Ovary (tissue), 10 donors: ENCODE measurements at places on chromosomes 12 and 14.

- H3K27ac ChIP-seq, result no peak overlapping the region
- no peak for DNase-seq
- no peaks in the 10 kb centered on the region for H3K4me1 ChIP-seq
- no peak overlapping the region for H3K4me3 ChIP-seq
- H3K36me3 ChIP-seq, result no peaks in the 10 kb centered on the region
Measured at GRCh38 chr12:43979450-43979849, 143.6 kb downstream of the TMEM117 start.

DNA sequence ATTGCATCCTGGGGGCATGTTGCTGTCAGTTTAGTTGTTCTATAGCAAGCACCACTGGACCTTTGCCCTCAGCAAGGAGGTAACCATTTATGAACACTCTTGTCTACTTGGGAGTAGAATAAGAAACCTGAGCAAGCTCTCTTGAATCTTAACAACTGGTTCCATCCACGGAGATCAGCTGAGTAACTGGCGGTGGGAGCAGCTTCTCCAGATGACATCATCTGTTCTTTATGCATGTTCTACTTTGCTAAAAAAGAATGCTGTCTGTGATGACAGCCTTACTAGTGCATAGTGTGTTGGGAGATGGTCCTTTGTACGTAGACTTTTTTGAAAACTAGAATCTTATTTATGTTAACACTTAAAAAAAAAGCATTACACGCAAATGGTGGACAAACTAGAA, 17.7 kb downstream of the SLC4A8 start:
- H3K4me3 ChIP-seq, result no peak overlapping the region
- DNase-seq, result no peak
- H3K27me3 ChIP-seq, result no peaks in the 10 kb centered on the region
- H3K4me1 ChIP-seq, result no peaks in the 10 kb centered on the region
- H3K27ac ChIP-seq, result no peak overlapping the region

GRCh38 chr12:100964028-100964427, 169.5 kb downstream of the ANO4 start:
- no peaks in the 10 kb centered on the region for H3K36me3 ChIP-seq
- no peak overlapping the region for H3K4me3 ChIP-seq
- H3K27ac ChIP-seq, result no peak overlapping the region
- H3K4me1 ChIP-seq, result peaks cover 3% of the 10 kb centered on the region

DNA sequence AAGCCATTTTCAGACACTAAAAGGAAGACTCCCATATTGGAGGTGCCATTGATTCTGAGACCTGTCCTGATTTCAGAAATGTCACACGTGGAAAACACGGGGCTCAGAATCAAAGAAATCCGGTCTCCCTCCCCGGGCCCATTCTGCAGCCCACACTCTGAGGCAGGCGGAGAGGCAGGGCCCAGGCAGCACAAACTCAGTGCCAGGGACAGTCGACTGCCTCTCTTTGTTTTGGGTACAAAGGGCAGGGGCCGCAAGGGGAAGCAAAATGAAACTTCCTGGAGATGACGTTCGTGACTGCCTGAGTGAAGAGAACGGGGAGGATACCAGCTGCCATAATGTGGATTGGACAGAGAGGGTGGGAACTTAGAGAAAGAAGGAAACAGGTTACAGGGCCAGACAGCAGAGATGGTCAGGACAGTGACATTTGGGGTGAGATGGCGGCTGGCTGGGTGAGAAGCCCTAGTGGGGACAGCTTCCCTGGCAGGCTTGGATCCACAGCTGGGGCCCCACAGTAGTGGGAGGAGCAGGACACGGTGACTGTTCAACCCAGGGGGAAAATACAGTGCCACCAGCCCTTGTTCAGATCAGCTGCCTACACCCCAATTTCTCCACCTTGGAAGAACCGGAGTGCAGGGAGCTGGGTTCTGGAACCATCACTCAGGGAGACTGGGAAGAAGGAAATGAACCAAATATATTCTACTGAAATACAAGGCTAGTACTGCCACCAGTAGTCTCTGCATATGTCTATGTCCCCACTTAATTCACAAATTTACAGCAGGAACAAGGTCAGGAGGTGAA, 8.1 kb downstream of the GAPDH start:
- no peaks in the 10 kb centered on the region for H3K36me3 ChIP-seq
- no peak overlapping the region for H3K4me3 ChIP-seq
- H3K27ac ChIP-seq, result no peak overlapping the region
- no peaks in the 10 kb centered on the region for H3K27me3 ChIP-seq
- no peaks in the 10 kb centered on the region for H3K4me1 ChIP-seq

GRCh38 chr14:73125746-73126145, 10.6 kb upstream of the PSEN1 start:
- no peak for DNase-seq
- no peak overlapping the region for H3K4me3 ChIP-seq
- H3K27me3 ChIP-seq, result no peaks in the 10 kb centered on the region
- H3K36me3 ChIP-seq, result no peaks in the 10 kb centered on the region

GRCh38 chr14:35213869-35214387, 78.3 kb upstream of the PSMA6 start:
- no peaks in the 10 kb centered on the region for H3K36me3 ChIP-seq
- no peak for DNase-seq
- H3K4me1 ChIP-seq, result peaks cover 1% of the 10 kb centered on the region
- no peaks in the 10 kb centered on the region for H3K27me3 ChIP-seq
- peak overlapping the region; percentile 79 for H3K27ac ChIP-seq

- H3K36me3 ChIP-seq, result no peaks in the 10 kb centered on the region
- H3K27ac ChIP-seq, result no peak overlapping the region
- H3K4me3 ChIP-seq, result no peak overlapping the region
Measured at GRCh38 chr12:111122458-111122878, 202.1 kb upstream of the MYL2 start.

- no peak overlapping the region for H3K27ac ChIP-seq
- H3K4me1 ChIP-seq, result no peaks in the 10 kb centered on the region
- no peak overlapping the region for H3K4me3 ChIP-seq
- H3K36me3 ChIP-seq, result no peaks in the 10 kb centered on the region
- H3K27me3 ChIP-seq, result no peaks in the 10 kb centered on the region
- no peak for DNase-seq
Measured at GRCh38 chr12:99146185-99146584, 501.1 kb downstream of the APAF1 start.

DNA sequence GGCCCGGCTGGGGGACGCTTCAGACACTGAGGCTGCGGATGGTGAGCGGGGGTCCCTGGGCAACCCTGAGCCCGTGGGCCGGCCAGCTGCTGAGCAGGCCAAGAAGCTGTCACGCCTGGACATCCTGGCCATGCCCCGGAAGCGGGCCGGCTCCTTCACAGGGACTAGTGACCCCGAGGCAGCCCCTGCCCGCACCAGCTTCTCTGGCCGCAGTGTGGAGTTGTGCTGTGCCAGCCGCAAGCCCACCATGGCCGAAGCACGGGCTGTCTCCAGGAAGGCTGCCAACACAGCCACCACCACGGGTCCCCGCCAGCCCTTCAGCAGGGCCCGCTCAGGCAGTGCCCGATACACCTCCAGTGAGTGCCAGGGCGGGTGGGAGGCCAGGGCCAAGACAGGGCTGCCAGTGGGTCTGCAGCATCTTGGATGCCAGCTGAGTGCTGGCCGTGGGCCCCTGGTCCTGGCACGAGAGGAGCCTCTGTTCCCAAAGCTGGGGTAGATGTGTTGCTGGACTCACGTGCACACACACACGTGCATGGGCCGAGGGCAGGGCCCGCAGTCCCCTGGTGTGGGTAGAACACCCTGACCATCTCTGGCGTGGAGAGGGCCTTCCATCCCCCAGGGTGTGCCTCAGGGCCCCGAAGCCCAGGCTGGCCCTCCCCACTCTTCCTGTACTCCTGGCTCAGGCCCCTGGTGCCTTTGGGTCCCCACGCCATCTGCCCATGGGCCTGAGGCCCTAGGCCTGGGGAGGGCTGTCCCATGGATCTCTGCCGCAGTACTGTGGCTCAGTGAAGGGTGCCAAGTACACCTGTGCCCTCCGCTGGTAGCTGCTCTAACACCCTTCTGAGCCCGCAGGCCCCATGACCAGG, 22.8 kb downstream of the CEP170B start:
- no peaks in the 10 kb centered on the region for H3K27me3 ChIP-seq
- peak; percentile 19 for DNase-seq
- H3K36me3 ChIP-seq, result no peaks in the 10 kb centered on the region
- H3K4me3 ChIP-seq, result no peak overlapping the region

- no peaks in the 10 kb centered on the region for H3K36me3 ChIP-seq
- H3K27ac ChIP-seq, result no peak overlapping the region
- no peak overlapping the region for H3K4me3 ChIP-seq
- H3K4me1 ChIP-seq, result no peaks in the 10 kb centered on the region
- DNase-seq, result no peak
- no peaks in the 10 kb centered on the region for H3K27me3 ChIP-seq
Measured at GRCh38 chr12:53735-54730, 12.5 kb upstream of the IQSEC3 start.

GRCh38 chr14:79578470-79578869, 632.8 kb downstream of the DIO2 start:
- H3K27me3 ChIP-seq, result no peaks in the 10 kb centered on the region
- no peaks in the 10 kb centered on the region for H3K4me1 ChIP-seq
- no peak overlapping the region for H3K4me3 ChIP-seq

DNA sequence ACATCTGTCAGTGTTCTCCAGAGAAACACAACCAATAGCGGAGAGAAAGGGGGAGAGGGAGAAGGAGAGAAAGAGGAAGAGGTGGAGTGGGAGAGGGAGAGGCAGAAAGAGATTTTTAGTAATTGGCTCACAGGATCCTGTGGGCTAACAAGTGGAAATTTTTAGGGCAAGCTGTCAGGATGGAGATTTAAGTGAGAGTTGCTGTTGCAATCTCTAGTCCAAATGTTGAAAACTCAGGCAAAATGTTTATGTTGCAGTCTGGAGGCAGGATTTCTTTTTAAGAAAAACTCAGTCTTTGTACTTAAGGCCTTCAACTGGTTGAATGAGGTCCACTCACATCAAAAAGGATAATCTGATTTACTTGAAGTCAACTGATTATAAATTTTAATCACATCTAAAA, 12.5 kb upstream of the GLIPR1L2 start:
- DNase-seq, result no peak
- no peaks in the 10 kb centered on the region for H3K27me3 ChIP-seq
- no peak overlapping the region for H3K27ac ChIP-seq
- no peaks in the 10 kb centered on the region for H3K36me3 ChIP-seq
- H3K4me3 ChIP-seq, result no peak overlapping the region
- no peaks in the 10 kb centered on the region for H3K4me1 ChIP-seq

DNA sequence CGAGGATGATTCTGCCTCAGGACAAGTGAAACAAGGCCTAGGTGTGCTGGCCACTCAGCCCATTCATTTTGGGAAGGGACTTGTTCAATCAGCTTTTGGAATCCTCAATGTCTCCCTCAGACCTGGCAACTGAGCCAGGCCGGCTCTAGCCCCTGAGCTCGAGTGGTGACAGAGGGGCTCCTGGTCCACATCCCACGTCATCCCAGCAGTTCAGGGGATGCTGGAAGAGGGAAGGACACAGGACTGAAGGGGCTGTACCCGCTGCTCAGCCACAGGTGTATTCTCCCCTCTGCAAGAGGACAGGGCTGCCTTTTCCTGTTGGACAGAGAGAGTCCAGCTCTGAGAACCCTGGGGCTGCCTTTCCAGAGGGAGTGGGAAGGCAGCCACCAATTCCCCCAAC, 244.6 kb upstream of the SFSWAP start:
- no peak overlapping the region for H3K27ac ChIP-seq
- H3K27me3 ChIP-seq, result no peaks in the 10 kb centered on the region
- no peaks in the 10 kb centered on the region for H3K4me1 ChIP-seq
- H3K36me3 ChIP-seq, result no peaks in the 10 kb centered on the region
- H3K4me3 ChIP-seq, result no peak overlapping the region

DNA sequence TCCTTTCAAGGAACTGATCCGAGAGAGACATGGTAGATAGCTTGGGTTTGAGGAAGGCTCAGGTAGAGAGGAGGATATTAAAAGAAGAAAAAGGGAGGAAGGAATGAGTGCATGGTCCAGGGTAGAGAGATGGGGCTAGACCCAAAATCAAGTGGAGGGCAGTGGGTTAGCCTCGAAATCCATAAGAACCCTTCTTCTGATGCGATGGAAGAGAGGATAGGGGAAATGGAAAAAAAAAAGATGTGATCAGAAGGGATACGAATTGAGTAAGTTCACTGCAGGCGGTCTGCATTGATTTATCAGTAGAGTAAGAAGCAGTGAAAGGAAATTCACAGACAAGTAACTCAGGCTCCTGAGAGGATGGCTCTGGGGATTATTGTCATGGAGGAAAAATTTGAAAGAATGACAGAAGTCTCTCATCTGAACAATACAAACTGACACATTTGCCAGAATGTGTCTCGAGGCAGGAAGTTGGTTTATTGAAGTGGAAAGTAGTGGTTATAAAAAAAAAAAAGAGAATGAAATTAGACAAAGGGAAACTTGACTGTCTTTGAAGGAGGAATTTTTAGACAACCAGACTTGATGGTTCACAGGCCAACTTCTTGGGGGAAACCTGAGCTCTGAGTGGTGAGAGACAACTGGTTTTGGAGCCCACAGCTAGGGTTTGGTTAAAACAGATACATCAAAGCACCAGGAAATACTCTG, 10.2 kb downstream of the PPFIBP1 start:
- DNase-seq, result no peak
- H3K4me3 ChIP-seq, result no peak overlapping the region
- H3K36me3 ChIP-seq, result no peaks in the 10 kb centered on the region
- peaks cover 30% of the 10 kb centered on the region for H3K4me1 ChIP-seq
- H3K27me3 ChIP-seq, result no peaks in the 10 kb centered on the region
- H3K27ac ChIP-seq, result no peak overlapping the region

- DNase-seq, result no peak
- H3K27ac ChIP-seq, result no peak overlapping the region
- H3K4me3 ChIP-seq, result no peak overlapping the region
Measured at GRCh38 chr12:44389038-44389437, 487.1 kb downstream of the NELL2 start.

DNA sequence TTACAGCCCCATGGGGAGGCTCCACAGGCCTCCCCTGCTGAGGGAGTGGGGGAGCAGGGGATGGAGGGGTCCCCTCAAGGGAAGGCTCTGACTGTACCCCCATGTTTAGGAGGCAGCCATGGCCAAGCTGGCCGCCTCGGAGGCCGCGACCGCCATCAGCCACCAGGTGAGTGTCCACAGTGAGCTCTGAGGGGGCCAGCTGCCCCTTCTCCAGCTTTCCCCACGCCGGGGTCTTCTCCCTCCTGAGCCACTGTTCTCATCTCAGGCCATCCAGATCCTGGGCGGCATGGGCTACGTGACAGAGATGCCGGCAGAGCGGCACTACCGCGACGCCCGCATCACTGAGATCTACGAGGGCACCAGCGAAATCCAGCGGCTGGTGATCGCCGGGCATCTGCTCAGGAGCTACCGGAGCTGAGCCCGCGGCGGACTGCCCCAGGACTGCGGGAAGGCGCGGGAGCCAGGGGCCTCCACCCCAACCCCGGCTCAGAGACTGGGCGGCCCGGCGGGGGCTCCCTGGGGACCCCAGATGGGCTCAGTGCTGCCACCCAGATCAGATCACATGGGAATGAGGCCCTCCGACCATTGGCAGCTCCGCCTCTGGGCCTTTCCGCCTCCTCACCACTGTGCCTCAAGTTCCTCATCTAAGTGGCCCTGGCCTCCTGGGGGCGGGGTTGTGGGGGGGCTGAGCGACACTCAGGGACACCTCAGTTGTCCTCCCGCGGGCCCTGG, 13.6 kb downstream of the ACADS start:
- H3K36me3 ChIP-seq, result no peaks in the 10 kb centered on the region
- peaks cover 4% of the 10 kb centered on the region for H3K4me1 ChIP-seq
- H3K27me3 ChIP-seq, result no peaks in the 10 kb centered on the region
- no peak overlapping the region for H3K27ac ChIP-seq
- H3K4me3 ChIP-seq, result no peak overlapping the region

GRCh38 chr12:22406627-22407026, 72.1 kb upstream of the ST8SIA1 start:
- no peak for DNase-seq
- no peaks in the 10 kb centered on the region for H3K36me3 ChIP-seq
- no peak overlapping the region for H3K27ac ChIP-seq
- peaks cover 4% of the 10 kb centered on the region for H3K4me1 ChIP-seq
- no peaks in the 10 kb centered on the region for H3K27me3 ChIP-seq

GRCh38 chr12:66491853-66492252, 187.0 kb downstream of the GRIP1 start:
- no peak for DNase-seq
- H3K36me3 ChIP-seq, result no peaks in the 10 kb centered on the region
- no peak overlapping the region for H3K4me3 ChIP-seq
- no peak overlapping the region for H3K27ac ChIP-seq
- H3K4me1 ChIP-seq, result no peaks in the 10 kb centered on the region
- no peaks in the 10 kb centered on the region for H3K27me3 ChIP-seq
